ENCODE measurements at places on chromosomes 7 and 10.

GRCh38 chr7:85516675-85517074 lies 329.8 kb upstream of the SEMA3D start:
- DNase-seq = no peak

DNA sequence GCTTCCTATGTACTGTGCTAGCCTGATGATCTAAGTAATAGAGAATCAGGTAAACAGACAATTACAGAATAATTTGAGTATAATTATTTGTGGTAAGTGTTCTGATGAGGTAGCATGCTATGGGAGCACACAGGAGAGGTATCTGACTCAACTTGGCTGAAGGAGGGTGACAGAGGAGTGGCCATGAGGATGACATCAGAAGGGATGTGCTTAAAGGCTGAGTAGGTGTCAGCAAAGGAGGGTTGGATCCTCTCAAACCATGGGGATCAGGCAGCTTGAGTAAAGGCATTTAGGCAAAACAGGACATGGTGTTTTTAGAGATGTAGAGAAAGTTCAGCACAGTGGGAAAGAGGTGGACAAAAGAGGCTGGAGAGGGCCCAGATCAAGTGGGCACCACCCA lies 29.0 kb downstream of the KLHDC10 start:
- no peak for DNase-seq

- DNase-seq = no peak
These were observed 122.2 kb downstream of the PDE1C start for GRCh38 chr7:31948029-31948428.

DNA sequence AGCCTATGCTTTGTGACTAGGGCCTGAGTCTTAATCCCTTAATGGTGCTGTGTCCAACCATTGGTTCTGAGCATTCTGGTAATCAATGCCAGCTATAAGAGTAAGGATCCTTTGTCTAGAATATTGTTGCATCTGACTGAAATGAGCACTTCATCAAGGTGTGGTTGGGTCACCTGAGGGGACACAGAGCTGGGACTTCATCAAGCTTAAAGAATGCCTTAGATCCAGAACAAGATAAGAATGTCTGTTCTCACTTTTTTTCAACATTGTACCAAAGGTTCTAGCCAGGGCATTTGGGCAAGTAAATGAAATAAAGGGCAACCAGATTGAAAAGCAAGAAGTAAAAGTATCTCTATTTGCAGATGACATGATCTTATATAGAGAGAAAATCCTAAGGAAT lies 280.4 kb downstream of the MTERF1 start:
- DNase-seq = no peak

DNA sequence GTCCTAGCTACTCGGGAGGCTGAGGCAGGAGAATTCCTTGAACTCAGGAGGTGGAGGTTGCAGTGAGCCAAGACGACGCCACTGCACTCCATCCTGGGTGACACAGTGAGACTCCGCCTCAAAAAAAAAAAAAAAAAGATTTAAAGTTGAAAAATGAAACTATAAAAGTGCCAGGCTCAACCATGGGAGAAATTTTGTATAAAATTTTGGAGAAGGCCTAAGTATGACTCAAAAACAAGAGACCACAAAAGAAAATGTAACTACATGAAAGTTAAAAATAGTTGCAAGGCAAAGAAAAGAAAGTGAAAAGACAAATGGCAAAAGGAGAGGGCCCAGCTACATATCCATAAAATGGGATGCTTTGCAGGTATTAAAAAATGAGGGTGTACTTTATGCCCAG lies 104.1 kb downstream of the ARHGAP22 start:
- no peak for DNase-seq

- no peak for DNase-seq
These were observed 13.6 kb upstream of the FOXL3 start for GRCh38 chr7:276230-276835.

- DNase-seq = no peak
These were observed 300.9 kb downstream of the WDR11 start for GRCh38 chr10:121152033-121152432.

DNA sequence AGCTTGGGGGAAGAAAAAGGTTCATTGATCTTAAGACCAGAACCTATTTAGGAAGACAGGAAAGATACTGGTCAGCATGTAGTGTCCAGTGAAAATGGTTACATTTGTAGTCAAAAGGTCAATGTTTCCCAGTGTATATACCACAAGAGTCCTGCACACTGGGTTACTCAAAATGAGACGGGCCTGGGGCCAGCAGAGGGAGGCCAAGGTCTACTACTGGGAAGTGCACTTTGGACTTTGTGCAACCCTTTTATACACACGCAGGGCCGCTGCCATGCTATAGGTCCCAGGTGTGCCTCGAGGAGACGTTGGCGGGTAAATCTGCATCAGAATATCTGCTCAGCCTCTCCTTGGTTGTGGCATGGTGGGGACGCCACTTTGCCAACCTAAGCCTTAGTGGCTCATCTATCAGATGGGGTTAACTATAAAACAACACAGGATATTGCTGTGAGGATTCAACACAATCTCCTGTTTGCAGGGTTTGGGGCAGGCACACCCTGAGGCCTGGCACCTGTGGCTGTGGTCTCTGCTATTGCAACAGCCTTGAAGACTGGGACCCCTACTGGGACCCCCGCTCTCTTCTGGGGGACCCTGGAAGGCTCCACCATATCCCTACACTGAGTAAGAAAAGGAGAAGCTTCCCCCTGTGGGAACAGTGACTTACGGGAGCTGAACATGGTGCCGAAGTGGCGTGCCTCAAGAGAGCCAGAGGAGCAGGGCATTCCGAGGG lies 19.7 kb downstream of the CLRN3 start:
- DNase-seq = no peak

DNA sequence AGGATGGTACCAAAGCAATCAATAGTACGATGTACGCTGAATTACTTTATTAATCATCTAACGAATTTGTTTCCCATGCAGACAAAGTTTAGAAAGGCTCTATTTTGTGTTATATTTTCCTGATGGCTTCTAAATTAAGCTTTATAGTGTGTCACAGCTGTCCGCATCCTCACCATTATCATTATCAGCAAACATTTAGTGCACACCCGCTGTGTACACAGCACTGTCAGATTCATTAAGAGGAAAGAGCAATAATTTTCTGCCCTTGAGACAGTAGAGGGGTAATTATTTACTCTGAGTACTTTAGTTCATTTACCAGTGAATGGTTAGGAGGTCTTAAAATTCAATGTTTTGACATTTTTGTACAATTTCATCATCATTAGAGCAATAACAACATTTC lies 233.3 kb upstream of the PTPRZ1 start:
- DNase-seq = no peak

DNA sequence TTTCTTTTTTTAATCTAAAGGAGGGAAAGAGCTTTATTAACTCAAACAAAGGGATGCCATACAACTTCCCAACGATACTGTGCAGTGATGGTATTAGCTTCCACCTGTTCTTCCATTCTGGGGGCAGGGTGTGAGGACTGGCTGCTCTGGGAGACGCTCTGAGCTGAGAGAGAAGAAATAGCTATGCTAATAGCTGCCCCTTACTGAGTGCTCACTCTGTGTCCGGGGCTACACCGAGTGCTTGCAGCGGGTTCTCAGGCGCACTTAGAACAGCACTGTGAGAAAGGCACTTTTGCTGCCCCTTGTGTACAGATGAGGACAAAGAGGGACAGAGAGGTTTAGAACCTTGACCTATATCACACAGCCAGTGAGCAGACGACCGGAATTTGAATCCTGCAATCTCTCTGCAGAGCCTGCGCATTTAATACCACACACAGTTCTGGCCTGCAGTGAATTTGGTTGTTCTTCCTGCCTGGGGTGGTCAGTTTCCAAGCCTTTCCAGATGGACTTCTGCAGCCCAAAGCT lies 142.2 kb downstream of the PLPP4 start:
- DNase-seq = no peak

- DNase-seq = no peak
These were observed 173.6 kb downstream of the KIAA1217 start for GRCh38 chr10:24382596-24382978.

DNA sequence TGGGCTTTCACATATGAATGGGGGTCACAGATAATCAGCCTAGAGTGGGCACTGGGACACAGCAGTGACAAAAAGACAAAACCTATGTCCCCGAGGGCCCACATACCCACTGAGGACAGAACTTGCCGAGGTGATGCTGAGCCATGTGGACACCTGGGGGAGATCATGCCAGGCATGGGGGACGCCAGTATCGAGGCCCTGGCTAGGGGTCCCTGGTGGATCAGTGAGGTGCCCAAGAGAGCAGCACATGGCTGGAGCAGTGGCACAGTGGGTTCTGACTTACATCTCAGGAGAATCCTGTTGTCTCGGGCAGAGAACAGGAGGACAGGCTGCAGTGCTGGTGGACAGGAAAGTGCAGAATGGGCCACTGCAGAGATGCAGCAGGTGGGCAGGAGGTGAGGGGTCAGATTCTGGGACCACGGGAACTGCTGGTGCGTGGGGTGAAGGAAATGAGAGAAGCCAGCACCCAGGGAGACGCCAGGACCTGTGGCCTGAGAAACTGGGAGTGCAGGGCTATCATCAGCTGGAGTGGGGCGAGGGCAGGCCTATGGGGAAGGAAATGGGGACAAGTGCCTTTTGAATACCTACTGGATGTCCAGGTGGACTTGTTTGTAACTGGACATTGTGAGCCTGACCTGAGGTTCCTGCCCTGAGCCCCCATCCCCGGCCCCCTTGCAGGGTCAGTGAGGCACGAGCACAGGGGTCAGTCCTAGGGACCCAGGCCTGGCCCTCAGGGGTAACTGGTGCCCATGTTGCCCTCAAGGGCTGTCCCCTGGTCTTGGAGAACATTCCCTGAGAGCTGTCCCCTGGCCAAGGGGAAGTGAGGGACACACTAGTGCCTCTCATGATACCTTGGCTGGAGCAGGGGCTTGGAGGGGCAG lies 91.2 kb upstream of the RET start:
- DNase-seq = no peak

DNA sequence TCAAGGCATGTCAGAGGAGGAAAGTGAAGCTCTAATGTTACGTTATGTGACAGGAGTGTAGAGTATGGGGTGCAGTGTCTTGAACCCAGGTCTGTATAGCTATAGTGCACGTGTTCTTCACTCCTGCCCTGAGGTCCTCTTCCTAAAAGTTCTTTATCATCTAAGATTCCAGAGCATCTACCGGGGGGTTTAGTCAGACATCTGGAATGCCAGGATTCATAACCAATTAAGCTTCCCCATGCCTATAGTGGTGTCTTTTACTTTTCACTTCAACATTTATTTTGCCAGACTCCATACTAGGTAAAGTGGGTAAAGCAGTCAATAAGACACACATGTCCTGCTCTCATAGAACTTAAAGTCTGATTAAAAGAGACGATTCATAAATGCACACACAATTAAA lies 22.4 kb downstream of the PPP1R3C start:
- DNase-seq = no peak

- no peak for DNase-seq
These were observed 5.6 kb upstream of the MUC3A start for GRCh38 chr7:100943693-100944092.

DNA sequence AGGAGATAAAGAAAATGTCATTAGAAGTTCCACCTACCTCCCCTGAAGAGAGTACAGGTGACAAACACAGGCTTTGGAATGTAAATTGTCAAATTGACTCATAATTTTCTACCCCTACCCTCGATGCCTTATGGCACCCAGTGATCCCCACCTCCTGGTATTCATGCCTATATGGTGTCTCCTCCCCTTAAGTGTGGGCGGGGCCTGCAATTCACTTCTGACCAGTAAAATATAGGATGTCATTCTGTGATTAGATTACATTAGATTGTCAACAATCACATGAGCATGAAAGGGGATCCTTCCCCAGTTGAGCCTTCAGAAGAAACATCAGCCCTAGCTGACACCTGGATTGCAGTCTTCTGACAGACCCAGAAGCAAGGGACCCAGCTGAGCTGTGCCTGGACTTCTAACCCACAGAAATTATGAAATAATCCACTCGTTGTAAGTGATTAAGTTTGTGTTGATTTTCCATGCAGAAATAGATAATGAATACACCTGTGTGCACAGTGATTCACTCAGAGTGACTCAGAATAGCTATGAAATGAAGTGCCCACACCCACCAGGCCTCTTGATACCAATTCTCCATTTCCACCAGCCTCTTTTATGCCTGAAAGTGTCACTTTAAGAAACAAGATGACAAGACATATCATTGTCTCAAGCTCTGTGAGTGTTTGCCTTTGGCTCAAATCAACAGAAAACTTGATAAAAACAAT lies 8.5 kb upstream of the SLC39A12 start:
- DNase-seq = no peak

- DNase-seq = peak; percentile 77
These were observed at the start of gene ZNF655 for GRCh38 chr7:99558306-99559174. TSS of gene ZNF655 (plus strand) at chr7:99558642. CDS start at chr7:99560560, 1,918 bp downstream.

DNA sequence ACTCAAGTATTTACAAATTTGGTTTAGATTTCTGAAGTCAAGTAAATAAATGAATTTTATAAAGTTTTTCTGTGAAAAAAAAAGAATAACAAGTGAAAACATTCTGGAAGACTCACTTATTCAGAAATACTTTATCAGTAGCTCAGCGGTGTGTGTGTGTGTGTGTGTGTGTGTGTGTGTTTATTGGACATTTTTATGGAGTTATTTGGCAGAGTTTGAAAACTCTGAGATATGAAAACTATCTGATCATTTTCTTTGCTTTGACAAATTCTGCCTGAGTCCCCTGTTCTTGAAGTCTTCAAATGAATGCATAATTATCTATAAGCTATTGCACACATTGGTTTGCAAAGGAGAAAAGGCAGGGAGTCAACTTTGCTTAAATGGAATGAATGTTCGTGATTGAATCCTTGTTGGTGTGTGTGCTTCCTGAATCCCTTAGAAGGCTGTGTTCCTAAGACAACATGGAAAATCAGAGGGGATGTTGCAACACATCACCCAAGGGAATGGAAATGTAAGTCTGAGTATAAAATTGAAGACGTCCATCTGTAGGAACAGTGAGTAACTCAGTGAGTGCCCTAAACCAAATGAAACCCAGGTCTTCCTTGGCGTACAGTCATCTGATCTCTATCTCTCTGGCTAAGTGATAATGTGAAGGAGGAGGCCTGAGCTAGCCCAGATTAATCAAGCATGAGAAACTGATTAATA lies 160.9 kb downstream of the REEP3 start:
- no peak for DNase-seq

DNA sequence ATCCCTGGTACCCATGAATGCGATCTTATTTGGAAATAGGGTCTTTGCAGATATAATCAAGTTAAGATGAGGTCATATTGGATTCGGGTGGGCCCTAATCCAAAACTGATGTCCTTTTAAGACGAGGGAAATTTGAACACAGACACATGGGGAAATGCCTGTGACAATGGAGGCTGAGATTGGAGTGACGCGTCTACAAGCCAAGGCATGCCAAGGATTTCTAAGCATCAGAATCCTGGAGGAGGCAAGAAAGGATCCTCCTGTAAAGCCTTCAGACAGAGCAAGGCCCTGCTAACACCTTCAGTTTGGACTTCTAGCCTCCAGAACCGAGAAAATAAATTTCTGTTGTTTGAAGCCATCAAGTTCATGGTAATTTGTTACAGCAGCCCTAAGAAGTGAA lies 18.5 kb downstream of the PARP12 start:
- no peak for DNase-seq

- DNase-seq = no peak
These were observed 25.7 kb upstream of the PRPS1L1 start for GRCh38 chr7:18053177-18053928.

DNA sequence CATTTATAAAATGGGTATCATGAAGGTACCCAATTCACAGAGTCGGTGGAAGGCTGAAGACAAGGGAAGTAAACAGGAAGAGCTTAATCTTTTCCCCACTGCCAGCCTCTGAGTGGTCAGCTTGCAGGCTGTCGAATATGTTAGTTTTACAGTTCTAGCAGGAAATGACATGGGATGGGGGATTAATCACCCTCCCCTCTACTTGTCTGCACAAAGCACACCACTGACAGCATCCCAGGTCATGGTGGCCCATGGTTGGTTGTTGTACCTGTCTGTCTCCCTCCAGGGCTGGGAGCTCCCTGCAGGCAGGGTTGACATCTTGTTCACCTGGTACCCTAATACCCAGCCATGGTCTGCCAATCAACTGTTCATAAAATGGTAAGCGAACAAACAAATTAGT lies 55.6 kb downstream of the GRB10 start:
- DNase-seq = no peak
